CD4-positive, alpha-beta T cell (primary cell): ENCODE measurements at places on chromosomes 12 and 14.
A peak's percentile ranks its signal among the peaks of the same experiment; 100 is the strongest.

GRCh38 chr12:57756406-57757341, 1.8 kb downstream of the MARCHF9 start:
- DNase-seq: peak; percentile 59

GRCh38 chr12:67695974-67696373, 47.4 kb downstream of the DYRK2 start:
- DNase-seq: no peak

- no peak for DNase-seq
Measured at GRCh38 chr14:22977684-22978486, 4.5 kb downstream of the AJUBA start.

DNA sequence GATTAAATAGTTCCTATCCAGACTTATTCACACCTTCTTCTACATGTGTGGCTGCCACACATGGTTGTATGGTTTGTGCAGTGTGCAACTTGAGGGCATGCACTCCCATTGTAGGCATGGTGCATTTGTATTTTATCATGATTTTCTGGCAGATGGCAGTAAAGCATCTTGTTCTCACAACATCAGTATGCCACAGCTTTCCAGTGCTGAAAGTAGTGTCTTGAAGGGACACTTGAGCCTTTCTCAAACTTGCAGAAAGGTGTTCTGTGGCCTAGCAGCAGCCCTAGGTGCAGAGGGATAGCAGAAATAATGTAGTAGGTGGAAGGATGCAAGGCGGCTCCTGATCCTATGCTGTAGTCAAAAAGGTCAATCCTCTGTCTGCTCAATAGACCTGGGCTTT, 72.9 kb downstream of the LMNTD1 start:
- DNase-seq: no peak

DNA sequence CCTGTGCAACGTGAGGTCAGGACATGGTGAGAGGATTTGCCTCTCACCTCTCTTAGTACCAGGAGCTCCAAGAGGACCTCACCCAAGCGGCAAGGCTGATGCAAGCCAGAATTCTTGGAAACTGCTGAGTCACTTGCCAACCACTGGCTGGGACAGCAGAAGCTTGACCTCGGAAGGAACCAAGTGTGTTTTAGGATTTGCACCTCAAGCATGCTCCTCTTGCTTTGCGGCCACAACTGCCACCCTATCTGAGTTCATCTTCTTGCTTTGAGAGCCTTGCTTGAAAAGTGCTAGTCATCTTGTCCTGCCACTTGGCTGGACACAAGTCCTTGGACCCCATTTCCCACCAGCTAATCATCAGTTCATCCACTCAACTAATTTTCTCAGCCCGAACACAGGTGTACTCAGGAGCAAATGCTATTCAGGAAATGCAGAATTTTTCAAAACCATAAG, 195.8 kb downstream of the SLC25A21 start:
- DNase-seq: no peak

DNA sequence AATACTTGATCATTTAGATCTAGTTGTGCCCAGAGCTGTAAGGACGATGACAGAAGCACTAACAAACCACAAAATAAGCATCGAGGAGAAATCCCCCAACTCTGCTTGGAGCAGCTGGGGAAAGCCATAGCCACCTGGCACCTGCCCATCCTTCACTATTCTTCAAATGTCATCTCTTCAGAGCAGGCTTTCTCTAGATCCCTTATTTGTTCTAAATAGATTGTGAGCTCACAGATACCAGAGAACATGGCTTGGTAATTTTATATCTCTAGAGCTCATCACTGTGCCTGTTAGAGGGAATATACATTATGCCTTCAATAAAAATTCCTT, 50.9 kb downstream of the GRIP1 start:
- DNase-seq: no peak

- DNase-seq: no peak
Measured at GRCh38 chr12:124311292-124312109, 16.6 kb downstream of the RFLNA start.

GRCh38 chr12:7327918-7328317, 24.0 kb downstream of the ACSM4 start:
- no peak for DNase-seq

GRCh38 chr12:78928200-78929074, 63.9 kb downstream of the SYT1 start:
- DNase-seq: no peak

DNA sequence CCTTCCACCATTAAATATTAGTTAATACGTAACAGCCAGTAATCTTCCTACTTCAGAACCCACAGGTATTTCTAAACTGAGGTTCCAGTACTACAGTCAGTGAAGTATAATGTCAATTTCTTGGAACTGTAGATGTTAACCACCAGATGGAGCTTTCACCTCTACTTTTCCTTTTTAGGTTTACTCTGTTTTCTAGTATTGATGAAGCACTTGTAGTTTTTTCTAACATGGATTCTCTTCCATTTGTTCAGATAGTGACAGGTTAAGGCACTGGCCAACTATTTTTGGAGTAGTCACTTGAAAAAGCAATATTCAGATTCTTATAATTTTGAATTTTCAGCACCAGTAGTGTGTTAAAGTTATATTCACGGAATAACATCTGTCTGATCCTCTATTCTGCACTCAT, 4.6 kb upstream of the SEC23A start:
- DNase-seq: no peak

- peak; percentile 80 for DNase-seq
Measured at GRCh38 chr12:91811481-91812287, 334.0 kb downstream of the BTG1 start.

GRCh38 chr12:110343736-110344555, 59.6 kb downstream of the ANAPC7 start:
- DNase-seq: no peak

DNA sequence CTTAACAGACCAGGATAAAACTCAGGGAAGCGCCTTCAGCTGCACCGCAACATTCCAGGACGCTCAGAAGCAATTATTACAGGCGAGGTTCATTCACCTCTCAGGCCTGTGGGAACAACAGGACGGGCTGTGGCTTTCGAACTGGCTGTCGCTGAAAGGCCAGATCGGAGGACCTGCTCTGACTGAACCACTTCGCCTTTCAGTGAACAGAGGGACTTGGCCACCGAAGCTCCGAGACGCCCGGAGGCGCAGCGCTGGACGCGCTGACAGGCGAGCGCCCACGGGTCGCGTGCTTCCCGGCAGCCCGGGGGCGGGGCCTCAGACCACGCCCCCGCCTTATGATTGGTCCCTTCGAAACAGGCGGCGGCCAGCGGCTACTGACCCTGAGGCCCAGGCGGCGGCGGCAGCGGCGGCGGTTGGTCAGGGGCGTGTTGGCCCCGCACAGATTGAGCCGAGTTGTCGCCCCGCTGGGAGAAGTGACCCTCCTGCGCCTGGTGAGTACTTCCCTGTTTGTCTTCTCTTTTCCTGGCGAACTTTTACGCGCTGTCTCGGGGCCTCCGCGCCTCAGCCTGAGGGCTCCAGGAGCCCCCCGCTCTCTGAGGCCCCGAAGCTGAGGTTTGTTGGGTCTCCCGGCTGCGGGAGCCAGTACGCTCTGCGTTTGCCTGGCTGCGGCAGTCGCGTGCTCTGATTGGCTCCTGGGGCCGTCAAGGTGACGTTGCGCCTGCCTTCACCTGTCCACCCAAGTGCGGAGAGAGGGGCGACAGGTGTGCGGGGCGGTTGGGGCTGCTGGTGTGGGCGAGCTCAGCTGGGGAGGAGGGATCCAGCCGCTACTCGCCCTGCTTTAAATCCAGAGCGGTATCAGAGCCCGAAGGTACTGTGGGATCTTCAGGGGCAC, at the start of gene GAS2L3:
TSS of gene GAS2L3 (plus strand) at position 393 of the 895 bp plus-strand sequence. CDS start 21,221 bp downstream, outside the sequence.
- DNase-seq: peak; percentile 26

- DNase-seq: no peak
Measured at GRCh38 chr14:101957406-101958234, 6.8 kb upstream of the DYNC1H1 start.

DNA sequence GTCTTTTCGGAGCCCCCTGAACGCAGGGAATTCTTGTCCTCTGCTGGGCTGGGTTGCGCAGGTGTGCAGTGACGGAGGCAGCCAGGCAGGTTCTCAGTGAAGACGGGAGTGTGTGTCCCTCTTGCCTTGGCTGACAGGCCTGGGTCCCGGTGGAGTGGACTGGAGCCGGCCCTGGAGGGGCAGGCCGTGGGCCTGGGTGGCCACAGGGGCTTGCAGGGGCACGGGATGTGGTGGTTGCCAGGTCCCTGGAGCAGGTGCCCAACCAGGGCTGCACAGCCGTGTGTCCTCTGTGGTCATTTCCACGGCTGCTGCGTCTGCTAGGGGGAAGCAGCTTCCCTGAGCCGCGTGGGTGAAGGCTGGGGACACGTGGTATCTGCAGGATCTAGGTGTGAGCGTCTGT, 79.8 kb downstream of the ADGRD1 start:
- DNase-seq: no peak

GRCh38 chr12:14272956-14273912, 92.2 kb upstream of the ATF7IP start:
- no peak for DNase-seq

DNA sequence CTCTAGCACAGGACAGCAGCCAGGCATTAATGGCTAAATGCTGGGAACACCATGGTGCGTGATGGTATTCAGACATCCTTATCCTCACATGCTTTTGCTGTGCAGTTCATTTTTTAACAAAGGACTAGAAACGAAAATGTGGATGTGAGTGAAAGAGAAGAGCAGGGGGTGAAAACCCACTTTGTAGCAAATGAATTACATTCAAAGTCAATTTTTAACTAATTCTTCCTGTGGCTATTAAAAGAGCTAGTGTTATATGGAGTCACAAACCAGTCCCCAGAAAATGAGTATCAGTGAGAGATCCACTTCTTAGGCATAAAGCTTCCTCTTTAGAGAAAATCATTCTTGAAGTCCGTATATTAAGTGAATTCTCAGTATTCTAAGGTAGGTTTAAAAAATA, 592.0 kb upstream of the LMO3 start:
- DNase-seq: no peak

GRCh38 chr14:94550041-94550440, 11.2 kb upstream of the SERPINA4 start:
- no peak for DNase-seq

DNA sequence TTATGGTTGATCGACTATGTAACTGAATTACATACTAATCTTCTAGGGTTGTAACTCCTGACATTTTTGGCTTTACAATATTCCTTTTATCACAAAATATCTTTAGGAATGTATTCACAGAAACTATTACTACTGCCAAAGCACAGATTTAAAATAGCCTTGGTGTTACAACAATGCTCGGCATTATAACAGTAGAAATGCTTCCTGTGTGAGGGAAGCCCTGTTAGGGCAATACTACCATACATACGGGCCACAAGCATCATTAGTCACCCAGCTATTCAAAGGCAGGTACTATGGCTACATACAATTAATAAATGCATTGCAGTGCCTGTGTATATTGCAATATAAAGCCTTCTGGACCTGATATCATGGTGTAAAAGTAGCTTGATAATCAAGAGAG, 517.8 kb downstream of the C12orf50 start:
- no peak for DNase-seq
